Activated effector memory CD4-positive, alpha-beta T cell treated with anti-CD3 and anti-CD28 coated beads, Interleukin-2, amount 50 U/mL, for 16 hours (primary cell): ENCODE measurements at places on chromosomes 3 and 15.
A peak's percentile ranks its signal among the peaks of the same experiment; 100 is the strongest.

DNA sequence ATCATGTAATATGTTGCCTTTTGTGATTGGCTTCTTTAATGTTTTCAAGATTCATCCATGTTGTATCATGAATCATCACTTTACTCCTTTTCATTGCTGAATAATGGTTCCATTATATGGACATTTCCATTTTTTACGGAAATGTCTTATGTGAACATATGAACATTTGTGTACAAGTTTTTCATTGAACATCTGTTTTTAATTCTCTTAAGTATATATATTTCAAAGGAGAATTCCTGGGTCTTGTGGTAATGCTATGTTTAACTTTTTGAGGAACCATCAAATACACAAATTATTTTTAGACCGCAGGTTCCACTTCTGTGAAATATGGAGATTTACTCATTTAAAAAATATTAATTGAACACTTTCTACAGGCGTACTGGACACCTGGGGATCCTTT is 85.7 kb downstream of the ARIH1 start:
- DNase-seq: no peak

- no peak for DNase-seq
Measured at GRCh38 chr15:73168487-73168886, 116.2 kb downstream of the NEO1 start.

GRCh38 chr15:101310508-101310907 is 15.5 kb upstream of the SNRPA1 start:
- DNase-seq: peak; percentile 53

GRCh38 chr3:118811236-118811732 is 223.4 kb downstream of the IGSF11 start:
- no peak for DNase-seq

DNA sequence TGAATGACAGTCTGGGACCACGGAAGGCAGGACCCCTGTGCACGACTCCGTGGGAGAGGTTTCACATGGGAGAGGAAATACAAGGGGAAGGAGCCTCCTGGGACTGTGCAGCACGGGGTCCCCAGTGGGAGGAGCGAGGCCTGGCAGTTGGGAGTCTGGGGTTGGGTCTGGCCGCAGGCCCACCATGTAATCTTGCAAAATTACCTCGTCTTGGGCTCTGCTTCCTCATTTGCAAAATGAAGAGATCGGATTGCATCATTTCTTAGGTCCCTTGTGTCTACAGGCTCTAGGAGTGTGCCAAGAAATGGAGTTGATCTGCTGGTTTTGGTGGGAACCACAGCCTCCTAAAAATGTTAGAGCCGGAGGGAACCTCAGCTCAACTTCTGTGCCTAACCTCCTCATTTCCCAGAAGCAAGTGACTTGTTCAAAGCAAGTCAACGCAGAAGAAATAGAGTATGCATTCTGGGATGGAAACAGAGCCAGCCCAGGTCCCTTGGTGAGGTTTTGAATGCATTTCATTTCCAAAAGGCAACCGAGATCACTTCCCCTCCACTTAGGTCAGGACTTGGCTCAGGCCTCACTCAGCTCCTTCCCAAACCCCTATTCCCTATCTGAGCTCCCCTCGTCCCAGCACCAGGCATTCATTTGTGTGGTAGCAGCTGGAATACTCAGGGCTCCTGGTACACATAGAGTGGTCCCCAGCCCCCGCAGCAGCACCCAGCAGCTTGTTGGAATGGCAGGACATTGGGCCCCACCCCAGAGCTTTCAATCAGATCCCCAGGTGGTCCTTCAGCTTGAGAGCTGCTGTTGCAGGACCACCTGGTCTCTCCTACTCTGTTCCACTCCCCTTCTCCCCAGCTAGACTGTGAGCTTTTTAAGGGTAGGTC is 267.7 kb downstream of the XXYLT1 start:
- DNase-seq: no peak

DNA sequence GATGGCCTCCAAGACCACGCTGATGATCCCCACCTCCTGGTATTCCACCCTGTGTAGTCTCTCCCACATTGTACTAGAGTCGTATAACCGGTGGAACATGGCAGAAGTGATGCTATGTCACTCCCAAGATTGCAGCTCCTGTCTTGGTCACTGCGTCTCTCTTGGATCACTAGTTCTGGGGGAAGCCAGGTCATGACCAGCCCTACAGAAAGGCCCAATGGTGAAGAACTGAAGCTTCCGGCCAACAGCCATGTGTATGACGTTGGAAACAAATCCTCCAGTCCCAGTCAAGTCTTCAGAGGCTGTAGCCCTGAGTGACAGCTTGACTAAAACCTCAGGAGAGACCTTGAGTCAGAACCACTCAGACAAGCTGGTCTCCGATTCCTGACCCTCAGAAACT is 61.9 kb upstream of the FNDC3B start:
- DNase-seq: no peak

DNA sequence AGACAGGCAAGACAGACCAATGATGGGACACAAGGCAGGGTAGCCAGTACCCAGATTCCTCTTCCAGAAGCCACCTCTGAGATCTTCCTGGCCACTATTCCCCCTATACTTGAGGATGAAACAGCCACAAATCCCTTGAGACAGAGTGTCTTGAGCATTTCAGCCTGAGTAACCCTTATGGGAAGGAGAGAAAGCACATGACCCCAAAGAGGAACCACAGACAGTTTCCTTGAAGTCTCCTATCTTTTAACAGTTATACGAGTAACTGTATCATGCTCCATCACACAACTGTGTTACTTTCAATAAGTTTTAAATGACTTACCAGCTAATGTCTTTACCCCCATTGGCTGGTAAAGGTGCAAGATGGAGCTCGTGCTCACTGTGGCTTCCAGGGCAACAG is 9.3 kb downstream of the VIPR1 start:
- DNase-seq: no peak

DNA sequence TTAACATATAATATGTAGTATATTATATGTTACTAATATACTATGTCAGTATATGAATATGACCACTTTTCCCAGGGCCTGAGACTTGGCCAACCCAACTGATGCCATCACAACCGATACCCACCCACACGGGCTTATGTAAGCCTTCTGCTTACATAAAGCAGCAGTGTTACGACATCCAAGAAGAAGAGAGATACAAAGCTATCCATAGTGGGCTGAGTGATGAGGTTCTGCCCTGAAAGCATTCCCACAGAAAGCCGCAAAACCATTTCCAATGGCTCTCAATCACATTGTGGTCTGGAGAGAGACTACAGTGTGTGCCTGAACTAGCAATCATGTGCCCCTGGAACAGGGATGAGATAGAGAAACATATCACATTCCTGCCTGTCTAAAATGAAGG is 177.9 kb downstream of the PLOD2 start:
- DNase-seq: no peak

DNA sequence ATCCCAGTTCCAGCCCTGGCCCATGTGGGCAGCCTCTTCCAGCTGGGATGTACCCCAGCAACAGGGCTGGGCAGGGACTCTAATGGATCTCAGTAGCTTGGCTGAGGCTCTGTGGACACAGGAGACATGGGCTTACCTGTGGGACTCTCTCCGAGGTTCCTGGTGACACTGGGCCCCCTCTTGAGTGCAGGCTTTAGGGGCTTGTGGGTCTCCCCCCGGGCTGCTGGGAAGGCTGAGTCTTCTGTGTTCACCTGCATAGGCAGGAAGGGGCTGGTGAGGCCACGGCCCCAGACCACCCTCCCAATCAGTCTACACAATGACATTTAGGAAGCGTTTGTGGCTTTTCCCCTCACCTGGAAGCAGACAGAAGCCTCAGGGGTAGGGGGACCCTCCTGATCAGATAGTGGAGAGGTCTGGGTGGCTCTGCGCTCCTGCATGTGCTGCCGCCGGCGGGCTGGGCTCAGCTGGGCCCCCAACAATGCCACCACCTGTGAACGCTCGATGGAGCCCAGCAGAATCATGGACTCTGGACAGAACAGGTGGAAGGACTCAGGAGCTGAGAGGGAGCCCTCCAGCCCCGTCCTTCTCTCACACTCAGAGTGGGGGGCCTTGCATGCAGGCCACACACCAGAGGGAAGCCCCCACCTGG is 8.4 kb downstream of the CLCN2 start:
- no peak for DNase-seq

- DNase-seq: no peak
Measured at GRCh38 chr3:70728311-70728710, 415.9 kb upstream of the MDFIC2 start.

DNA sequence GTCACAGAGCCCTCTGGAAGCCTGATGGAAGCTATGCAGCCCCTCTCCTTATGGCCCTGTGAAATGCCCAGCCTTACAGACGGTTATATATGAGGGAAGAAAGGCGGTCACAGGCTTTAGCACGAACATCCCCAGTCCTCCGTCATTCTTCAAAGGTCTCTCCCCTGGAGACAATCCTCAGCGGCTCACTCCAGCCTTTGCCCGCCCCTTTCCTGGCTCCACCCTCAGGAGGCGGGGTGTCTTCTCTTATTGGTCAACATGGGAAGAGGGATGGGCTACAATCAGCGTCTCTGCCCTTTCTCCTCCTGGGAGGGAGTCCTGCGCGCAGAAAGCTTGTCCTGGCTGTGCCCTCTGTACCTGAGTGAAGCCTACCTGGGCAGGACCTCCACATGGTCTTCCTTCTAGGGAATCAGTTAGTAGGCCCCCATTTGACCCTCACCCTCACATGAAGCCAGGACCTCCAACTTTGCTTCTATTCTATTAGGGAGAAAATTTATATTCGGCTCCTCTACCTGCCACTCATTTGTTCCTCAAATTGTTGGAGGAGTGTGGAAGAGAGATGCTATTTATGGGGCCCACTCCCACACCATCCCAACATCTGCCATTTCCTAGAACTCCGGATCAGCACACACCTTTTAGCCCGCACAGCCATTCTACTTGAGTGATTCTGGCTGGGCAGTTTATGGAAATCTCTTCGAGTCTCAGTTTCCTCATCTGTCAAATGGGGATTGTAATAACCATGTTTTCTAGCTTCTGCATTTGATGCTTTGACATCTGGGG is 112.9 kb upstream of the SLC6A11 start:
- DNase-seq: no peak

DNA sequence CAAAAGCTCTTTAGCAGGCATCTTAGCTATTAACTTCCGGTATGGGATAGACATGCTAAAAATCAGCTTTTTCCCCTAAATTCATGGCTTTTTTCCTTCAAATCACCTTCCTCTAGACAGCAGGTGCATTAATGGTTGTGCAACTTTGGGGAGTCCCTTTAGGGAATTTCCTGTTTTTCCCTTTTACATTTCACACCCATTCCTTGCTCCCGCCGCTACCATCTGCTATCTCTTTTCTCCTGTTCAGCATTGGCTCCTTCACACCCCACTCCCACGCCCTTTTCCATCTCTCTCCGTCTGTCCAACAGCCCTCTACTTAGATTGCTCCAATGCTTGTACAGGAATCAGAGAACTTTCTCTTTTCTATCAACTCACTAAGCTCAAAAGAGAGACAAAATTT is 43.4 kb downstream of the FEZF2 start:
- DNase-seq: no peak

GRCh38 chr3:39052583-39052982 is 767 bp downstream of the WDR48 start:
- DNase-seq: no peak

GRCh38 chr3:35965908-35966307 is 326.6 kb downstream of the ARPP21 start:
- DNase-seq: no peak

- DNase-seq: peak; percentile 86
Measured at GRCh38 chr3:52216585-52217408, 8.6 kb downstream of the TLR9 start.

DNA sequence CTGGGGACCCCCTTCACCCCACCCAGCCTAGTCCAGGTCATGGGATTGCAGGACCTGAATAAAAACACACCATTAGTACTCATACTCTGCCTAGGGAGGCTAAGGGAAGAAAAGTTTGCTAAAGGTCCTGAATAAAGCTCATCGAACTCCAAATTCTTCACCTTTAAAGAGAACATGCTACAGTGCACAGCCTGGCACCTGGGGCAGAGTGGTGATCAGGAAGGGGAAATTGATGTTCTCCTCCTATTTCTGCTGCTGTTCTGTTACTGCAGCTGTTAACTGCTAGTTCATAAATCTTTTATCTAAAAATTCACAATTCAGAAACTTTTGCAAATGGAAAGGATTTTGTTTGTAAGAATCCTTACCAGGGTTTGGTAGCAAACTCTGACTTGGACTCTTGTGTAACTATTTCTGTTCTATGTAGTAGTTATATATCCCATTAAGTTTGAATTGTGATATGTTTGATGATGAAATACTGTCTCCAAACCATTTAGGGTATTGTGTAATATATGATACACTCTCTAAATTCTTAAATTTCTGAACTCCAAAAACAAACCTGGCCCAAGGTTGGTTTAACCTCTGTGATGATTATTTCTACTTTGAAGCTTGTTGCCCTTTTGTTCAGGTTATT is 27.9 kb downstream of the MCTP2 start:
- DNase-seq: no peak

DNA sequence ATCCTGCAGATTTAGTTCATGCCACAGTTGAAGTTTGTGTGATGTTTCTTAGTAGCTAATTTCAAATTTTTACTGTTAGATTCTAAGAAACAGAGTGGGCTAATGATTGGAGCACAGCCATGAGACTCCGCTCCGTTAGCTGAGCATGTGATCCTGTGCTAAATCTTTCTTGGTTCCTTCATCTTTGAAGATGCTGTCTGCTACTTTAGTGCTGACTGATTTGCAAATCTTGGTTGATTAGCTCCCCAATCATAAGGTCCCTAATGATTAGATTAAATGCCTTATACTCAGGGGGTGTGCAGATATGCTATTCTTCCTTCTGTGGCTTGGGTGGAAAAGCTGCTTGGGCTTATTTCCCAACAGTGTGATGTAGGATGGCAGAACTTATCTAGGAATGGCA is 129.5 kb upstream of the ZBED2 start:
- no peak for DNase-seq

DNA sequence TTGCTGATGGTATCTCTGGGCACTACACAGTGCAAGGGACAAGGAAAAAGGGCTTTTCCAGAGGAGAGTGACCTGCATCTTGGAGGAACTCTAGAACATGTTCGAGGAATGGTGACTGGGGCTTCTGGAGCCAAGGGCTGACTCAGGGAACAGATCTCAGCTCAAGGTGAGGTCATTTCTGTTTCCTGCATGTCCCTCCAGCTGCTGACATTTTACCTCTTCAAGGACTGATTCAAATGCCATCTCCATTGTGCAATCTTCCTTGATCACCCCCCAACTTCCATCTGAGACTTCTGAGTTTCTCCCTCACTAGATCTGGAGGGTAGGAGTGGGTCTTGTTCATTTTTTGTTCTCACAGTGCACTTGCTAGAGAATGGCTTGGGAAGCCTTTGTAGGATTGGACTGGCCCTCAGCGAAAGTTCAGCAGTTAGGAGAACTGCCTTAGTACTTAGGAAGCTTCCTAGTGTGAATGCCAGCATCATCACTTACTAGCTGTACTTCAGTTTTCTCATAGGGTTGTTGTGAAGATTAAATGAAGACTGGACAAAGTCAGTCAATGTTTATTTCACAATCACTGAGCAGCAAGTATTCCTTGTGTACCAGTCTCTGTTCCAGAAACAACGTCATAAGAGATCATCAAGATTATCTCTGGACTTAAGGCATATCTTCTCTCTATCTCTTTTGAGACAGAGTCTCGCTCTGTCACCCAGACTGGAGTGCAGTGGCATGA is 2.6 kb upstream of the IDH3A start:
- no peak for DNase-seq
